ENCODE measurements at places on chromosomes 2 and 18.

- DNase-seq: peak; percentile 60
Observed at GRCh38 chr18:23228102-23229061, 93.1 kb downstream of the CABLES1 start.

- DNase-seq: peak; percentile 50
Observed at GRCh38 chr2:25098670-25099486, 57.0 kb downstream of the EFR3B start.

- DNase-seq: no peak
Observed at GRCh38 chr18:41484069-41484468, 471.0 kb upstream of the PIK3C3 start.

DNA sequence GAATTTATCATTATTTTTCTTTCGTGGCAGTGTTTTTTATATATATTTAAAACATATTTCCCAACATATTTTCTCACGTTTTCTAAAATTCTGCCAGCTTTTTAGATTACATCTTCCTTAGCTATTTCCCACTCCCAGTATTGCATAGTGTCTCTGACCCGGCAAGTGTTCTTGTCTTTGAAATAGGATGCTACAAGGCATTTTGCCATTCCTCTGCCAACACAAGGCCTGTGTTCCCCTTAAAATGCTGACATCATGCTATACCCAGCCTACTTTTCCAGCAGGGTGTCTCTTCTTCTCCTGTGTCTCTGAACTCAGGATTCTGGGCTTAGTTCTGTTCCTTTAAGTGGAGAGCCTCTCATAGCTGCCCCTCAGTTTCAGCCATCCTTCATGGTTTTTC is 115.2 kb downstream of the DIS3L2 start:
- DNase-seq: no peak

- no peak for DNase-seq
Observed at GRCh38 chr2:120880381-120880780, 144.7 kb downstream of the GLI2 start.

GRCh38 chr2:174072069-174072468 is 106.9 kb upstream of the SP3 start:
- no peak for DNase-seq

- DNase-seq: no peak
Observed at GRCh38 chr2:49935449-49935848, 781.1 kb upstream of the FSHR start.

Data from fibroblast of skin of right quadriceps (primary cell).